CD8-positive, alpha-beta memory T cell (primary cell): ENCODE measurements at places on chromosomes 4 and X. TPM values are rescaled to one million over a fixed set of nuclear protein-coding genes. Genes with fewer than 3 reads are reported as not detected.
A peak's percentile ranks its signal among the peaks of the same experiment; 100 is the strongest.

GRCh38 chr4:115763051-115763450 is 649.6 kb upstream of the NDST4 start:
- DNase-seq, result no peak

DNA sequence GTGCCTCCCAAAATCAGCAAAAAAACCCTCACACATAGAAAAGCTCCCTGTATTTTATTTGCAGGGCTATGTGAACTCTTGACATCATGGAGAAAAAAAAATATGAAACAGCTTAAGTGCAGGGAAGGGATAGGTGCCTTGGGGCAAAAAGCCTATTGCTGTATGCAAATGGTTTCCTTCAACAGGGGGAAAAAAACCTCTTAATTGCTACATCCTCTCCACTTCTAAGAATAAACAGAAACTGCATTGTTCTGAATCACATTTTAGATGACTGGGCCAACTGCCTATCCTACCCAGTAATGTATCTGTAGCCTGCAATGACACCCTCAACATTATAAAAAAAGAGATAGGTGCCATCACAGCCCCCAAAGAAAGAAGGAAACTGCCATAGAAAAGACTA is 229.4 kb upstream of the GALNTL6 start:
- DNase-seq, result no peak

DNA sequence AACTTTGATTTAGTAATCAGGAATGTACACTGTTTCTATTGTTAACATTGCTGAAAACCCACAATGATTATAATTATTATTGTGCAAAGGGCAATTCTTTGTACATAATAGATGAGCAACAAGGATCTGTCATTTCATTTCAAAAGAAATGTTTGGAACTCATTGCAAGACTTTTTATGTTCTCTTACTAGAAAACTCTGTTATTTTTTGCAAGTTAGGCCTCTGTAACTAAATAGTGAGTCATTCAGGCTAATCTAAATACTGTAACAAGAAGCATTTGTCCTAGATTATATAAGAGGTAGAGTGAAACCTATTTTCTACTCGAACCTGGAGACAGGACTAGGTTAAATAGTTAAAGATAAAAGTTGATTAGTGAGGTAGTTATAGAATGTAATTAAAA is 93.2 kb upstream of the FAM47B start:
- no peak for DNase-seq

DNA sequence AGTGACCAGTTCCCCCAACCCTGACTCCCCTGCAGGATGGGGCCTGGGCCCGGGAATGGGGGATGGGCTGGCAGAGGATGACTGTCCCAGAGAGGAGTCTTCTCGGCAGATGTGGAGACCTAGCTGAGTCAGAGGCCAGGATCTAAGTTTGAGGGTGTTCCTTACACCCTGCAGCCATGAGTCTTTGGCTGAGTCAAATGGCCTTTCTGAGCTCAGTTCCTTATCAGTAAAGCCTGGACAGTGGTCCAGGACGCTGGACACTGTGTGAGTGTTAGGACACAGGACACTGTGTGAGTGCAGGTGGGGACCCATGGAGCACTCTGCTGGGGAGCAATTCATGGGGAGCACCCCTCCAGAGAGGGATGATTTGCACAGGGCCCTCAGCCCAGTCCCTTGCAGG is 5.0 kb downstream of the IL9R start:
- no peak for DNase-seq

- no peak for DNase-seq
These were observed 23.1 kb downstream of the XKRX start for GRCh38 chrX:100905620-100906019.

- DNase-seq, result no peak
These were observed 10.2 kb downstream of the TIGD2 start for GRCh38 chr4:89121387-89122068.

DNA sequence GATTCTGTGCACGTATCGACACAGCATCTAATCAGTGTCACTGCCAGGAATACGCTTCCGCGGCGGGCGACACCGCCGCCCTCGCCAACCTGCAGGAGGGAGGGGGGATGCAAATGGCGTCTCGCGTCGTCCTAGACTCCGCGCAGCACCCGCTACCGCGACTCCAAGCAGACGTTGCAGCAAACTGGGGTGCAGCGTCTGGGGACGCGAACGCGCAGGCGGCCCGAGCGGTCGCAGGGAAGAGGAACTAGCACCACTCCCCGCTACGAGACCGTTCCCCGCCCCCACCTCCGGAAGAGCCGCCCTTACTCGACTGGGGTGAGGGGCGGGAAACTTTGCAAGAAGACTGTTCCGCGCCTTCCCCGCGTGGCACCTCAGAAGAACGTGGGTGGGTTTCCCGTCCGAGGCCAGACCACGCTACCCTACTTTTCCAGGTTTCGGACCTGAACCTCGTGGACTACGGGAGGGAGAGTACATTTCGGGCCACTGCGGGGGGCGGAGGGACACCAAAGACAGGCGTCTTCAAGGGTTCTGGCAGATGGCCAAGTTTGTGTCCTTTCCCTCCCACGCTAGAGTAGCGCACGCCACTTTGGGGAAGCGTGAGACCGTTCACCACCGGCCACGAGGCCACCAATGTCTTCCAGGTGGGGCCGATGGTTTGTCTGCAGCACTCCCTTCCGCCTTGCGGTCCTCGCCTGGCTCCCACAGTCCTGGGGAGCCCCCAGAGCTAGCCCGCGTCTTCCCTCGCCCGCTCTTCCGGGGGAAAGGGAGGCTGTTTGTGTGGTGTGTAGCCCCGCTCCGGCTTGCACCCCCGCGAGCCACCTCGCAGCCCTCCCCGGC is 78.0 kb upstream of the BCOR start:
- peak; percentile 81 for DNase-seq

- DNase-seq, result no peak
These were observed 126.2 kb upstream of the ANXA10 start for GRCh38 chr4:167966143-167966542.

DNA sequence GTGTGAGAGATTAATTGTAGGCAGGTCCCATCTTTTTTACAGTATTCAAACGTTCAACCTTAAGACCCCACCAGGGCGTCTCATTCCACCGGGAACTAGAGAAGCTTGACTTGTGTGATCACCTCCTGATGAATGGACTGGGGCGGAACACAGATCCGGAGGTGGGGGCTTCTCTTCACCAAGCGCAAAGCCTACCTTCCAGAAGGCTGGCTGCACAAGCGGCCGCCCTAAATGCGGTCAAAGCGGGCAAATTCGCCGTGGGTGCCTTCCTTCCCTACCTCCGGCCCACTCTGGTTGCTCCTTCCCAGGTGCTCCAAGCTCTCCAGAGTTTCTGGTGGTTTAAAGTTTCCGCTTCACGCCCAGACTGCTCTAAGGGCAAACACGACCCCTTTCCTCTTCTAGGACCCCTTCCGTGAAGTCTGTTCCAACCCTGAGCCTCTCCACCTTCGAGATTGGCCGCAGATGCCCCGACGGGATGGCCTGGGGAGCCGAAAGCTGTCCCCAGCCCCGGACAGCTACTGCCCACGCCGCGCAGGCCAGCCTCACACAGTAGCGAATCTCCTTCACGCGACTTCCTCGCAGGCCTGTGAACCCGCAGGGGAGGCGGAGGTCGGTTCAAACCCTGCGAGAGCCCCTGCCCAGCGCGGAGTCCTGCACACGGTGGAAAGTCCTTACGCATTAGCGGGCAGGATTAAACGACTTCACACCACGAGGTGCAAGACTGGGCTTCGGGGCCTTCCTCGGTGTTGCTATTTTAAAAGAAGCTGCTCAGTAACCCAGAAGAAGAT is 1.6 kb upstream of the WWC2 start:
- DNase-seq, result no peak

GRCh38 chrX:16172391-16172790 is 5.1 kb downstream of the MAGEB17 start:
- DNase-seq, result no peak

DNA sequence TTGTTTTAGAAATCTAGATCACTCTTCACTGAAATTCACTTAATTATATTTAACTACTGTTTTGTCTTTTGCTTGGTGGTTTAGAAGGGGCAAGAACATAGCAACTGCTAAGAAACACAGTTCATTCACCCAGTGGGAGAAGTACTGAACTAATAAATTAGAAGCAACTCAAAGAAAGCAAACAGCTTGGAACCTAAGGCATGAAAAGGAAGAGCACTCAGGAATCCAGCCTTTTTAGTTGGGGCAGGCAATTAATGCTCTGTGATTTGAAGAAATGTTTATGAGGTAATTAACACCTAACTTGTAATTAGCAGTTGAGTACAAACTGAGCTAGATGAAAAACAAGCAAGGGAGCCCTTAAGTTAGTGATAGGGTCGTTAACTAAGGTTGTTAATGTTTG is 22.8 kb downstream of the SEPTIN11 start:
- no peak for DNase-seq

- no peak for DNase-seq
These were observed 337.1 kb upstream of the CTSO start for GRCh38 chr4:156290811-156291210.

Gene ARX
- not detected for total RNA-seq

Gene CFAP299
- not detected for total RNA-seq

Gene GAGE12E
- not detected for total RNA-seq

Gene CFAP97
- 50.1 TPM for total RNA-seq

Gene CT45A2
- not detected for total RNA-seq

Gene SMC1A
- 158 TPM for total RNA-seq

Gene HSD17B11
- total RNA-seq, result 27.0 TPM
